Fibroblast of villous mesenchyme (primary cell): ENCODE measurements at places on chromosomes 3 and 15. TPM values are rescaled to one million over a fixed set of nuclear protein-coding genes. Genes with fewer than 3 reads are reported as not detected.

DNA sequence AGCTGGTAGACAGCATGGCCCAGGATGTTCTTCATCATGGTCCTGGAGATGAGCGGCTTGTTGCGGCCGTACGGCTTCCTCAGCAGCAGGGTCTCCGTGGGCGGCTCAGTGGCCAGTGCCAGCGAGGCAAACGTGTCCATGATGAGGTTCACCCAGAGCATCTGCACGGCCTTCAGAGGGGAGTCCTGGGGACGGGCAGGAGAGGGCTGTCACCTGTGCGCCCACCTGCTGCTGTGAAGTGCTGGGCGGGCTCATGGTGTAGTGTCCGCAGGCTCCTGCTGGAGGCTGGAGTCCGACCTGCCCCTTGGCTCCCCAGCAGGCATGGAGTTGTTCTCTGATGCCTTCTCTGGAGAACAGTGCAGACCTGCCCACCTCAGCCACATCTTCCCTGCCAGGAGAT is 21.9 kb upstream of the SEC13 start:
- DNase-seq = no peak

DNA sequence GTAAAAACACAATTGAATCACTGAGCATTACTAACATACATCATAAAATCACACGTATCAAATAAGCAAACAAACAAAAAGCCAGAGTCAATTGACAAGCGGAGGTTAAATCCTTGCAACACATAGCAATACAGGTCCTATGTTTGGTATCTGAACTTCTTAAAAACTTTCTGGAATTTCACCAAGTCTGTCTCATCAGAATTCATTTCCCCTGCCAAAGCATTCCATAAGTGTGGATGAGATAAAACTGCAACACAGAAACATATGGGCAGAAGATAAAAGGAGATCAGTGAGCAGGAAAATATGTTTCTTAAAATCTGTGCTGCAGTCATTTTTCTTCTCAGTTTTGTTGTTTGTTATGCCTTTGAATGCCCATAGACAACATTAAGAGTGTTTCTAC is 1155.5 kb downstream of the TBL1XR1 start:
- DNase-seq = no peak

DNA sequence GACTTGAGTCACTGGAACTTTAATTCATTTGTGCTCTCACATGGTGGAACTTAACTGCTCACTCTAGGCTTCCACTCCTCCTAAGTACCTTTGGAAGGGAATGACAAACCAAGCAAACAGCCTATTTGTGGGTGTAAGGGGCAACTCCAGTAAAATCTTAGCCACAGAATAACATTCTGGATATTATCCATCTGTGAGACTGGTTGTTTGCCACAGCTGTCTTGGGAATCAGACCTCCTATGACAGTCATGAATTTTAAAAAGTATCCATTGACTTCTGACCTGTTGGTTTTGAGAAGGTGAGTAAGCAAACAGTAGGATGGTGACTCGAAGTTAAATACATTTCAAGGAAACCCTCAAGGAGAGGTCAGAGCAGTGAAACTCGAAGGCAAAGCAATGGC is 147.3 kb upstream of the CDIN1 start:
- DNase-seq = no peak

PP2D1 gene
- not detected in 2 replicates for total RNA-seq

RPP14 gene
- total RNA-seq = 14.5 and 16.0 TPM in 2 replicates

- peak; percentile 17 for DNase-seq
Measured at GRCh38 chr3:7630925-7631324, 770.0 kb downstream of the GRM7 start.
